GM12878 (cell line): ENCODE measurements at places on chromosomes 5 and 9. TPM values are rescaled to one million over a fixed set of nuclear protein-coding genes. Genes with fewer than 3 reads are reported as not detected.

Gene GDF9
- 0.39 and 0.44 TPM in 2 replicates for polyA plus RNA-seq

Gene HAPLN1
- not detected in 2 replicates for polyA plus RNA-seq

Gene MARCHF11
- not detected in 2 replicates for polyA plus RNA-seq

Gene VLDLR
- 0.30 and 0.72 TPM in 2 replicates for polyA plus RNA-seq

Gene SVEP1
- polyA plus RNA-seq: 0.01 TPM in 1 of 2 replicates, not detected in the other

Gene SPATA31C2
- not detected in 2 replicates for polyA plus RNA-seq

Gene PCDHB16
- polyA plus RNA-seq: not detected in 2 replicates

Gene PHYHD1
- polyA plus RNA-seq: 0.37 TPM in 1 of 2 replicates, not detected in the other

Gene ZSWIM6
- 0.53 and 0.78 TPM in 2 replicates for polyA plus RNA-seq

Gene F2RL1
- polyA plus RNA-seq: not detected in 2 replicates

Gene SPINK6
- polyA plus RNA-seq: not detected in 2 replicates

Gene LCN15
- polyA plus RNA-seq: 0.37 and 0.38 TPM in 2 replicates

Gene IFNA17
- polyA plus RNA-seq: not detected in 2 replicates

Gene PCDHAC2
- polyA plus RNA-seq: 0.03 TPM in 1 of 2 replicates, not detected in the other

Gene FAM151B
- 0.23 TPM in 1 of 2 replicates, not detected in the other for polyA plus RNA-seq

Gene CD74
- 6,417 and 6,596 TPM in 2 replicates for polyA plus RNA-seq

Gene TMC1
- polyA plus RNA-seq: 0.06 TPM in 1 of 2 replicates, not detected in the other

Gene GARIN3
- 0.15 TPM in 1 of 2 replicates, not detected in the other for polyA plus RNA-seq

Gene EPB41L4A
- 0.25 and 0.30 TPM in 2 replicates for polyA plus RNA-seq

Gene PCDHB8
- not detected in 2 replicates for polyA plus RNA-seq

Gene SPAG8
- polyA plus RNA-seq: 0.91 and 1.2 TPM in 2 replicates

Gene C9orf40
- 24.1 and 29.5 TPM in 2 replicates for polyA plus RNA-seq

Gene PCDHB1
- not detected in 2 replicates for polyA plus RNA-seq

Gene IL3
- not detected in 2 replicates for polyA plus RNA-seq

Gene DNAJB5
- polyA plus RNA-seq: 5.2 and 5.4 TPM in 2 replicates

Gene AOPEP
- polyA plus RNA-seq: 7.4 and 9.3 TPM in 2 replicates

Gene ZNF354C
- polyA plus RNA-seq: not detected in 2 replicates

Gene ZNF474
- 0.14 TPM in 1 of 2 replicates, not detected in the other for polyA plus RNA-seq

Gene RPL7A
- polyA plus RNA-seq: 932 and 1,007 TPM in 2 replicates

Gene CNTNAP3
- polyA plus RNA-seq: not detected in 2 replicates

Gene SPATA31D3
- polyA plus RNA-seq: not detected in 2 replicates

Gene LMX1B
- polyA plus RNA-seq: not detected in 2 replicates

Gene POLE3
- polyA plus RNA-seq: 85.3 and 101 TPM in 2 replicates

Gene SNCB
- polyA plus RNA-seq: not detected in 2 replicates
